ENCODE measurements at places on chromosomes 13 and 19.

DNA sequence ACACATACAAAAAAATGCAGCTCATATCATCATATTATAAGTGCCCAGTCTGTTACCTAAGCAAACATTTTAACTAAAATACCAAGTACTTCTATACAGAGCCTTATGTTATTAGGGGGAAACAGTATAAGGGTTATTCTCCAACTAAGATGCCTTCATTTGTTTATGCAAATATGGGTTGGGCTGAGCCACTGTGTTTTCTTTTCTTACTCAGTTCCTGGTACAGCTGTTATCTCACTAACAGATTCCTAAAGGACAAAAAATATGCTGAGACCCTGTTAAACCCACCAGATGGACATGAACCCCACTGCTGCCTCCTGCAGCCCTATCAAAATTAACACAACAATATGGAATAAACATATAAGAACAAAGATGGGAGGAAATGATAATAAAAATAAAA is 34.5 kb upstream of the SMAD9 start:
- DNase-seq, result no peak

GRCh38 chr13:20424949-20425348 is 100.7 kb downstream of the CRYL1 start:
- DNase-seq, result no peak

GRCh38 chr13:21823949-21824348 is 153.1 kb downstream of the FGF9 start:
- DNase-seq, result no peak

DNA sequence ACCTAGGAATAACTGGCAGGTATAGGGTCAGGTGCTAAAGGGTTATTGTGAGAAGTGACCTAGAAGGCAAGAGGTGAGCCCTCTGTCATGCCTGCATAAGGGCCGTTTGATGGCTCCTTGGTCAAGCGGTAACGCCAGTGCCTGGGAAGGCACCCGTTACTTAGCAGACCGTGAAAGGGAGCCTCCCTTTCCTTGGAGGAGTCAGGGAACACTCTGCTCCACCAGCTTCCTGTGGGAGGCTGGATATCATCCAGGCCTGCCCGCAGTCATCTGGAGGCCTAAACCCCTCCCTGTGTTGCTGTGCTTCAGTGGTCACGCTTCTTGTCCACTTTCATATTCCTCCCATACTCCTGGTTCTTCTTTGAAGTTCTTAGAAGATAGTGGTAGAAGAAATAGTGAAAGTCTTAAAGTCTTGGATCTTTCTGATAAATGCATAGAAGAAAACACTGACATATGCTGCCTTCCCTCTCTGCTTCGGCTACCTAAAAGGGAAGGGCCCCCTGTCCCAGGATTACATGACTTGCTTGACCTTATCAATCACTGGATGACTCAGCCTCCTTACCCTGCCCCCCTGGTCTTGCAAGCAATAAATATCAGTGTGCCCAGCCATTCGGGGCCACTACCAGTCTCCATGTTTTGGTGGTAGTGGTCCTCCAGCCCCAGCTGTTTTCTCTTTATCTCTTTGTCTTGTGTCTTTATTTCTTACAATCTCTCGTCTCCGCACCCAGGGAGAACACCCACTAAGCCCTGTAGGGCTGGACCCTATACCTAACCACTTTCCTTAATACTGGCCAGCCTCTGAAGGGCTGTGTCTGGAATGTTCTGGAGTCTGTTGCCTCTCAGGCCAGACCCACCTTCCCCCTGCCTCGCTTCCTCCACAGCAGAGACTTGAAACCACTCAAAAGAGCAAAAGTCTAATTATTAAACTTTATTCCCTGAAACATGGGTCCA is 16.1 kb upstream of the ABCC4 start:
- no peak for DNase-seq

- no peak for DNase-seq
Observed at GRCh38 chr13:101703838-101704237, 251.4 kb downstream of the ITGBL1 start.

All from activated gamma-delta T cell (primary cell).